ENCODE measurements at places on chromosomes 2 and 18.

DNA sequence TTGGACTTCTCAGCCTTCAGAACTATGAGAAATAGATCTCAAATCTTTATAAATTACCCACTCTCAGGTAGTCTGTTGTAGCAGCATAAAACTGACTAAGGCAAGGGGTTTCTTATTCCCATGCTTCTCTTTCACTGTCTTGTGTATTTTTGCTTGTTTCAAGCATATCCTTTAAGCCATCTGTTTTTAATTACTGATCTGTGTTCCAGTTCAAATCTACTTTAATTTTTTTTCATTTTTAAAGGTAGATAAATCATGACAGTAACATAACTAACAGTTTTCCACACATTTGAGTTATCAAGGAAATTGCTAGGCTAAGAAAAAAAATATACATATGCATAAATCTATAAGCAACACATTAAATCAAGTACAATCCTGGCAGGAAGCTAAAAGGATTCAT is 317.9 kb upstream of the TNP1 start:
- no peak for DNase-seq

GRCh38 chr2:46012618-46013240 is 284.5 kb upstream of the EPAS1 start:
- no peak for DNase-seq

GRCh38 chr2:70080610-70081200 is 6.6 kb upstream of the PCBP1 start:
- no peak for DNase-seq

DNA sequence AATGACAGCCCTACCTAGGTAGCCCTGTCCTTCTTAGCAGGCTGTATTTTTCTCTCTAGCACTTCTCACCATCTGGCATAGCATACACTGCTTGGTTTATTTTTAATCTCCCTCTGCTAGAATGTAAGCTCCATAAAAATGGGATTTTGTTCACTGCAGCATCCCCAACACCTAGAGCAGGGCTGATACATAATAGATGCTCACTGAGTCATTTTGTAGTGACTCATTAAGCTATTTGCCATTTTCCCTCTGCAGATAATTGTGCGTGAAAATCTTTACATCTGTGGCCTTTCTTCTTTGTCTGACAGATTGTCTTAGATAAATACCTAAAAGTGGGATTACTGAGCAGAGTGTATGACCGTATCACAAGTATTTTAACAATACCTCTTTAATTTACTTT is 82.5 kb downstream of the CERS6 start:
- DNase-seq: no peak

DNA sequence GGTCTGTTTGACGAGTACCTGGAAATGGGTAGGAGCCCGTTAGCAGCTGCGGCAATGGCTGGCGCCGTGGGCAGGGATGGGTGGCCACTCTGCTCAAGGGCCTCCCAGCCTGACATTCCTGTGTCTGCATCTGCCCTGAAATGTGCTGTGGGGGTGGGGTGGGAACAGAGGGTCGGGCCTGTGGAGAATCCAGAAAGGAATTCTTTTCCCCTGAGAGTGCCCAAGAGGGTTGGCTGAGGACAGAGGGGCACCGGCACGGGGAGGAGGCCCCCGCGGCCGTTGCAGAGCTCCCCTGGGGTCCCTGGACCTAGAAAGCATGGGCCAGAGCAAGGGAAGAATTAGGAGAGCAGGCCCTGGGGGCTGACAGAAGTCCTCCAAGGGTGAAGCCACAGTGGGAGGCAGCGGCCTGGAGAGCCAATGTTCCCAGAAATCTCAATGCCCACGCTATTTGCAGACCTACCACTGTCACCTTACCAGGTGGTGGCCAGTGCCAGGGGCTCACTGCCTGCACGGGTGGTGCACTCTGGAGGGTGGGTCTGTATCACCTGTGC is 27.8 kb downstream of the ANO7 start:
- no peak for DNase-seq

GRCh38 chr2:180699657-180700361 is 280.6 kb upstream of the UBE2E3 start:
- DNase-seq: no peak

DNA sequence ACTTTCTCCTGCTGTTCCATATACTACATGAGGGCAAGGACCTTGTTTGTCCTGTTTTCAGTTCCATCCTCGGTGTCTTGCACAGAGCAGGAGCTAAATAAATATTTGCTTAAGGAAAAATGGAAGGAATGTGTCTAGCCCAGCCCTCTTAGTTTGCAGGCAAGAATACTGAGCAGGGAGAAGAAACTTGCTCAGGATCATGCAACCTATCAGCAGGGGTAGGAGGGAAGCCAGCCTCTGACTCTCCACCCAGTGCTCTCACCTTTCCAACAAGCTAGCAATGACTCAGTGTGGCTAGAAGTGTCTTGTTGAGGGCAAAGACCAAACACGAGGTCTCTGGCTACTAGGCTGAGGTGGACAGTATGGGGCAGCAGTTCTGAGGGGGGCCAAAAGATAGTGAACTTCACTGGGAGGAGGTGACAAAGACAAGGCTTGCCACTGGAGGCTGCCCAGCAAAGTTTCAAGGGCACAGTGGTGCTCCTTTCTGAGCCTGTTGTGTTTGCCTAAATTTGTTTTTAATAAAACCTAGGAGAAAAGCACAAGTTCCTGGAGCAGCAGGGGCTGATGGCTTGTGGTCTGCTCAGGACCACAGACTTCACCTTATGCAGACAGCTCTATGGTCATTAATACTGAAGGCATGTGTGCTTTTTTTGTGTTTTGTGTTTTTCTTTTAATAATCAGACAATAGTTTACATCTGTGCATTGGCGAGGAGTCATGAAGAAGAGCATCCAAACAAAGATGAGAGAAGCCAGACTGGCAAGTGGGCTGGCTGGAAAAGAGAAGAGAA is 49.1 kb upstream of the CTAGE1 start:
- DNase-seq: no peak

GRCh38 chr18:66872277-66872676 is 268.4 kb upstream of the CDH19 start:
- no peak for DNase-seq

DNA sequence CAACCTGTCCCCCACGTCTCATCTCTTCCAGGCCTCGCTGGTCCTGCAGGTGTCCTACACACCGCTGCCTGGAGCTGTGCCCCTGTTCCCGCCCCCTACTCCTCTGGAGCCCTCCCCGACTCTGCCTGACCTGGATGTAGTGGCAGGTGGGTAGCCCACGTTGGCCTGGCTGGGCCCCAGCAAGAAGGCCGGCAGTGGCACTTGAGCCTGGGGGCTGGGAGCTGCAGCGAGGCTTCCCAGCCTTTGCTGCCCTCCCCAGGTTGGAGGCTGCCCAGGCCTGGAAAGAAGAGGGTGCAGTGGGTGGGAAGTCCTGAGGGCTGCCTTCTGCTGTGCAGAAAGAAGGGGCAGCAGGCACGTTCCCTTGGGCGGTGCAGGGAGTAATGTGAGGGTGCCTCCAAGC is 58.4 kb downstream of the DYSF start:
- DNase-seq: no peak
